Chondrocyte (in vitro differentiated cells): ENCODE measurements at places on chromosomes 2 and 18.

DNA sequence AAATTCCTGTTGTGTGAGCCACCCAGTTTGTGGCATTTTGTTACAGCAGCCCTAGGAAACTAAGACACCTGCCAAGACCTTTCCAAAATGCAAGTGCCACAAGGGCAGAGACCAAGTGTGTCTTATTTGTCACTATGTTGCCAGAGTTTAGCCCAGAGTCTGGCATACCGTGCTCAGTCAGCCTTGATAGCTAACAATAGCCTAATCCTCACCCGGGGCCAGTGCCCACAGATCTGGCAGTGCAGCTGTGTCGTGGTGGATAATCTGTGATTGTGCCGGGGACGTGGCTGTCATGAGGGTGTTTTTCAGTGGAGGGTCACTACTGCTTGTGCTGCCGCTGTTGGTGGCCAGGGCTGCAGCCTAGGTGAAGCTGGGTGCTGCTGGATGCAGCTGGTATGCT, 53.5 kb downstream of the MEP1B start:
- DNase-seq = no peak

- DNase-seq = no peak
Measured at GRCh38 chr2:208077276-208077675, 47.0 kb downstream of the CRYGD start.

DNA sequence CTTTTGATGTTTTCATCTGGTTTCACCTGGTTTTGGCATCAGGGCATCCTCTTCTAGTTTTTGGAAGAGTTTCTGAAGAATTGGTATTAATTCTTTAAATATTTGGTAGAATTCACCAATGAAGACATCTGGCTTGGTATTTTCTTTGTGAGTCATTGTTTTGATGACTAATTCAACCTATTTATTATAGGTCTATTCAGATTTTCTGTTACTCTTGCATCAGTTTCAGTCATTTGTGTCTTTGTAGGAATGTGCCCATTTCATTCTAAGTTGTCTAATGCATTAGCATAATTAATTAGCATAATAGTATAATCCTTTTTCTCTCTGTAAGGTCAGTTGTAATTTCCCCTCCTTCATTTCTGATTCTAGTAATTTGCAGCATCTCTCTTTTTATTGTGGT, 8.0 kb downstream of the GNLY start:
- no peak for DNase-seq

DNA sequence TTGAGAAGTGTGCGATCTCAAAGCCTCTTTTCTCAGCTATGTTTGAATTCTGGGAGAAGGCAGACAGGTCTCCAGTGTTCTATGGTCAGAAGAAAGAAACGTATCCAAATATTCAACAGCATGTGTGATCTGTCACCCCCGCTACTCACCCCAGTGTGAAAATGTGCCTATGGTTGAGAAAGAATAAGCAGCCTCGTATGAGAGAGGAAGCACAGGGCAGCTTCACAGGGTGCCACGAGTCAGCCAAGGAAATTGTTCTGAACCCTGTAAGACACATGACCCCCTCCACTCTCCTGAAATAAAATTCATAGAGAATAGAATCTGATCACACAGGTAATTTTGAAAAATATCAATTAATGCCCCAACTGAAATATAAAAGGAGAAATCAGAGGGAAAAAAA, 8.0 kb upstream of the SF3B1 start:
- no peak for DNase-seq

DNA sequence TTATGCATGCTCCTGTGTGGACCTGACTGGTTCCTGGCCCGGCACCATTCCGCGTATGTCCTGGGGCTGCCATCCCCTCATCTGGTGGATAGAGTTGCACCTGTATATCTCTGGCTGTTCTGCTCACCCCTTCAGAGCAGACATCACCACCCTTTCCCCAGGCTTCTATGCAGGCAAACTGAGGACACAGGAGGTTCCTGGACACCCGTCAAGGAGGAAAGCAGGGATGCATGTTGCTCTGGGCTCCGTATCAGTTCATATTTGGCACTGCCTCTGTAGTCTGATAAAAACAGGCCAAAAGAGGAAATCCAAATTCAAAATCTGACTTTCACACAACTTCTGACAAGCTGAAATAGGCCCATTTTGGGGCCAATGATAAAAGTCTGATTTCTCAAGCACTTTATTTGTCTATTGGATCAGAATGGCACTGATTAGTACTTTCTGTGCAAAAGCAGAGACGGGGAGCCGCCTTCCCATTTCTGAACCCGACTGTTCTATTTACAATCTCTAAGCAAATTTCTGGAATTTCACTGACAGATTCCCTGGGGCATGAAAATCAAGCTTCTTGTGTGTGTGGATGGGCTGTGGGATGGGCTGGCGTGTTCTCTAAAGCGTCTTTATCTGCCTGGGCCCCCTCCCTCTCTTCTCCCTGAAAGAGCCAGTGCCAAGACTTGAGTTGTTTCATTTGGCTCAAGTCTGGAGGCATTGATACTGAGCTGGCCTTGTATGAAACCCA, 96.9 kb downstream of the SETBP1 start:
- no peak for DNase-seq

- DNase-seq = no peak
Measured at GRCh38 chr2:159737292-159737916, 25.1 kb downstream of the MARCHF7 start.

DNA sequence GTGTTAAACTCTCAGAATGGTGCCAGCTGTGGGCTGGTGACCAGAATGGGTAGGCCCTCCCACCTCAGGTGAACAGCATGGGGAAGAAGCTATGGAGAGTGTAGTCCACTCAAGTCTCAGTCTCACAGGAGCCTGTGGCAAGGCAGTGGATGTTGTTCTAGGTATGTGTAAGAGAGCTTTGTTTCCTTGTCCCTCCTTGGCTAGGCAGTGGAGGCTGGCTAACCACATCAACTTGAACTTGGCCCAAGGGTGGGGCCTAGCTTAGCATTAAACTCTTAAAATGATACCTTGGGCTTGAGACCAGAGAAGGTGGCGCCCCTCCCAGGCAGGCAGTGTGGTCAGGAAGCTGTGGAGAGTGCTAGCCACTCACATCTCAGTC, 53.2 kb upstream of the SLC4A10 start:
- DNase-seq = no peak

GRCh38 chr2:3343012-3343411, 34.6 kb downstream of the EIPR1 start:
- DNase-seq = no peak

DNA sequence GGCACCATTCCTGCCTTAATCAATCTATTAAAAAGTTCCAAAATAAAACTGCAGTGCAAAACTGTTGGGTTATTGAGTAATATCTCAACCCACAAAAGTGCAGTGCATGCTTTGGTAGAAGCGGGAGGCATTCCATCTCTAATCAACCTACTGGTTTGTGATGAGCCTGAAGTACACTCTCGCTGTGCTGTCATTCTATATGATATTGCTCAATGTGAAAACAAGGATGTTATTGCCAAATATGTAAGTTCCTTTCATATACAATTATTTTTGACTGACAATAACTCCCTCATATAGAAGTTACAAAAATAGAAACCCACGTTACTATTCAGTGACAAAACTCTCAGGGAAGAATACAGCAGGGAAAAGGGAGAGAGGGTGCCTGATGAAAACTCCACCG, 43.0 kb downstream of the OSGEPL1 start:
- DNase-seq = no peak

DNA sequence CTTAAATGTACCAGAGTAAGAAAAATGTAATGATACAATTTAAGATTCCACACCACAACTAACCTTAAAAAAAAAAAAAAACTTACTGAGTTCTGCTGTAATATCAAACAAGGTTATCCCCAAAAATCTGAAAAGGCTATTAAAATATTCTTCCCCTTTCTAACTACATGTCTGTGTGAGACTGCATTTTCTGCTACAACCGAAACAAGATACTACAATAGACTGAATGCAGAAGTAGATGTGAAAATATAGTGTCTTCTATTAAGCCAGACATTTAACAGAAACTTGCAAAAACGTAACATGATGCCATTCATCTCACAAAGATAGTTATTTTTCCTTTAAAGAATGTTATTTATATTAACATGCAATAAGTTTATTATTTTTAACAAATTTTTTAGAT, 16.2 kb downstream of the SS18 start:
- DNase-seq = no peak

- no peak for DNase-seq
Measured at GRCh38 chr2:118814368-118814767, 33.1 kb downstream of the EN1 start.

DNA sequence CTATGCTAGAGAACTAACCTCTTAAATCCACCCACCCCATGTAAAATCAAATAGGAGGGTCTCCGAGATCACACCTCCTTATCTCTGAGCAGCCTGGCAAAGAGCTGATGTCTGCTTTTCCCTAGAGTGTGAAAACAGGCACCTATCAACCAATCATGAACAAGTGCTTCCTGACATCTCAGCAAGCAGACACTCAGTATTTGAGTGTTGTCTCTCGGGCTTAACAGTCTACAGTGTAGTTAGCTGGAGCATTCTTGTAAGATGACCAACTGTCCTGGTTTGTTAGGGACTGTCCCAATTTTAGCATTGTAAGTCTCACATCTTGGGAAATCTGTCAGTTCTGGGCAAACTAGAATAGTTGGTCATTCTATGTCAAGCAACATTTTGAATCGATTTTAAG, 26.4 kb downstream of the MARCHF4 start:
- DNase-seq = no peak

GRCh38 chr18:9741406-9741792, 33.3 kb downstream of the RAB31 start:
- no peak for DNase-seq
